Cerebellar nuclear complex (tissue), 1 donor: ENCODE measurements at places on chromosomes 2 and 18.

DNA sequence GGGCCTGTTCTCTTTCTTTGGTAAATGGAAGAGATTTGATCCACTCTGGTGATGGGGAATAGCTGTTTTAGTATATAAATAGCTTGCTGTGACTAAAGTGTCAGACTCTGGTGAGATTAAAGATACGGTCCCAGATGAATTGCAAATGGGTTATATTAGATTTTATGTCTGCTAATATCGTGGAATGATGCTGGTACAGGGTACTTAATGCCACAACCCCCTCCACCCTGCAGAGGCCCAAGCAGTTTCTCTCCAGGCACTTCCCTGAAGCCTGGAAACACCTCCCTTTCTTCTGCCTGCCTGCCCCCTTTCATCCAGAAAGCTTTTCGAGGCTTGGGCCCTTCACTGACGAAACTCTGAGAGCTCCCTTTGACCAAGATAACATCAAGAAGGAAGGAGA, 21.4 kb upstream of the RFX8 start:
- DNase-seq: no peak

DNA sequence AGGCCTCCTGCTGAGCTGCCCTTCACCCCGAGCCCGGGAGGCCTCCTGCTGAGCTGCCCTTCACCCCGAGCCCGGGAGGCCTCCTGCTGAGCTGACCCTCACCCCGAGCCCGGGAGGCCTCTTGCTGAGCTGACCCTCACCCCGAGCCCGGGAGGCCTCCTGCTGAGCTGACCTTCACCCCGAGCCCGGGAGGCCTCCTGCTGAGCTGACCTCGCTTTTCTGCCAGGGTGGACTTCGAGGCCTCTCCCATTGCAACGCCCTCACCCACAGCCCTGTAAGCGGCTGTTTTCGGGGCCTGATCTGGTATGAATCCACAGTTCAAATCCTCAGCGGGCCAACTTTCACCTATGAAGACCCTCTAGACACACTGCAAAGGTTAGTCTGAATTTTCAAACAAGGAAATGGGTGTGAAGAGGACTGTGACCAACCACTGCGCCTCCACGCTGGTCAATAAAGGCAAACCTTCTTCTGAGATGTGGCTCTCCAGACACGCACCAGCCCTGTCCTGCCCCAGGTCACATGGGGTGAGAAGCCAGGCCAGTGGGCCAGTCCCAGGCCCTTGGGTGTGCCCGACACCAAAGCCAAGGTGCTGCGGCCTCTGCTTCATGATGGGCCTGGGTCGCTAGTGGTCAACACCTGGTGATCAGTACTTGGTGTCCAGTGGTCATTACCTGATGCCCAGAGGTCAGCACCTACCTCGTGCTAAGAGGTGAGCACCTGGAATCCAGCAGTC, 225.1 kb upstream of the SALL3 start:
- no peak for DNase-seq

DNA sequence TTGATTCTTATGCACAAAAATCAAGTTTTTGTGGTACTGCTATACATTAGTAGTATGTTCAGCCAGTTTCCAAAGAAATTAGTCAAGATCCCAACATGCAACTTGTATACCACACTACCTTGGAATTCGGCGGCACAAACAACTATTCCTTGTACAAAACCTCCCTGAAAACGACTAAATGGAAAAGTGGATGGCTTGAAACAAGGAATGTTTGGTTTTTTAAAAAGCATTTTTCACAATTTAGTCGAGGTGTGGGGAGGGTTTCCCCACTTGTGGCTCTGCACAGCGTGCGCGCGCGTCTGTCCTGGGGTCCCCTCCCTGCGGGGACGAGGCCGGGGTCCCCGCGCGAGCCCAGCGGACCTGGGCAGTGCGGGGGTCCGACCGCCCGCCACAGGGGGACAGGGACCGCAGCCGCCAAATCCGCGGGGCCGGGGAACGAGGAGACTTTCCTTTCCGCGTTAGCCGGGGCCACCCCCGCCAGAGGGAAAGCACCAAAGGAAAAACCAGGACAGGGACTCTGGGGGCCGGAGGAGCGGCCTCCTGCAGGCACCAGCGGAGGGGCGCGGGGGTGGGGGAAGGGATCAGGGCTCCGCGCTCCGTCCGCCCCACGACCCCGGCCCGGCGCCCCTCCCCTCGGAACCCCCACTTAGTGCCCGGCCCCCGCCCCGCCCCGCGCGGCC, 534 bp upstream of the SOCS6 start:
- no peak for DNase-seq

DNA sequence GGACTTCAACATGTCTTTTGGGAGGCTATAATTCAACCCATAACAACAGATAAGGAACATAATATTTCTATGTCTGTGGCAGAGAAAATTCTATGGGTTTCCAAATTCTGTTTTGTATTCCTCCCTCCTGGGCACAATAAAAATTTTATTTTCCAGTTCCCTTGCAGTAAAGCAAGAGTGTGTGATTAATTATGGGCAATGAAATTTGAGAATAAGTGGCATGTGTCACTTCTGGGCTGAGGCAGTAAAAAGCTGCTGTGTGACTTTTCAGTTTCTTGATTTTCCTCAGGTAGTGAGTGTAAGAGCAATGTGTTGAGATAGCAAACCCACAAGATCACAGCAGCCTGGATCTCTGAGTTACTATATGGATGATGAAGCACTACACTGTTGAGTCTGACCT, 216.4 kb downstream of the MEIS1 start:
- no peak for DNase-seq

DNA sequence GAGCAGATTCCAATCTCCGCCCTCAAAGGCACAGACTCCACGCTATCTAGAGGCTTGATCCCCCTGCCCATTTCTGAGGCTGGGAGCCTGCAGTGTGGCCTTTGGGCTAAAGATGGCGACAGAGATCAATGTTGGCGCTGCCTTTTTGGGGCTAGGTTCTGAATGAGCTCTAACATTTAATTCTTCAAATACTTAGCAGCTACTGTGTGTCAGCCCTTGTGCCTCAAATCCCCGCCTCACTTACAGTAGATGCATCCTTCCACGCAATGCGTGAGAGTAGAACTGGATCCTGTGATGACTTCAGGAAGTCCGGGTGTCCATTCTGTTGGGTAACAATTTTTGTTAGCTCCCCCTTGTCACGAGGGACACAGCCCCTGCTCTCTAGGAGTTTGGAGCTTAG, 12.4 kb downstream of the IL1F10 start:
- DNase-seq: no peak
